ENCODE measurements at places on chromosomes 2 and 18. TPM values are rescaled to one million over a fixed set of nuclear protein-coding genes. Genes with fewer than 3 reads are reported as not detected.

DNA sequence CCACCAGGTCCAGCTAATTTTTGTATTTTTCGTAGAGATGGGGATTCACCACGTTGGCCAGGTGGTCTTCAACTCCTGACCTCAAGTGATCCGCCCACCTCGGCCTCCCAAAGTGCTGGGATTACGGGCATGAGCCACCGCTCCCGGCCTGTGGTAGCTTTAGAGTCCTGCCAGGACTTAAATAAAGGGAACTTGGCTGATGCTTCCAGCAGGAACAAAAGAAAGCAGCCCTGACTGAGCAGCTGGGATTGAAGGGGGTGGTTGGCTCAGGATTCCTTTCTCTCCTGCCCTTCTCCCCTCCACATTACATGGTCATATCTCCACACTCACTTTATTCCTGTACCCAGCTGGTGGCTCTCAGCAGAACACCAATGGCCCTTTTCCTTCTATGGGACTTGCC lies 20.0 kb downstream of the EFHD1 start:
- no peak for DNase-seq

DNA sequence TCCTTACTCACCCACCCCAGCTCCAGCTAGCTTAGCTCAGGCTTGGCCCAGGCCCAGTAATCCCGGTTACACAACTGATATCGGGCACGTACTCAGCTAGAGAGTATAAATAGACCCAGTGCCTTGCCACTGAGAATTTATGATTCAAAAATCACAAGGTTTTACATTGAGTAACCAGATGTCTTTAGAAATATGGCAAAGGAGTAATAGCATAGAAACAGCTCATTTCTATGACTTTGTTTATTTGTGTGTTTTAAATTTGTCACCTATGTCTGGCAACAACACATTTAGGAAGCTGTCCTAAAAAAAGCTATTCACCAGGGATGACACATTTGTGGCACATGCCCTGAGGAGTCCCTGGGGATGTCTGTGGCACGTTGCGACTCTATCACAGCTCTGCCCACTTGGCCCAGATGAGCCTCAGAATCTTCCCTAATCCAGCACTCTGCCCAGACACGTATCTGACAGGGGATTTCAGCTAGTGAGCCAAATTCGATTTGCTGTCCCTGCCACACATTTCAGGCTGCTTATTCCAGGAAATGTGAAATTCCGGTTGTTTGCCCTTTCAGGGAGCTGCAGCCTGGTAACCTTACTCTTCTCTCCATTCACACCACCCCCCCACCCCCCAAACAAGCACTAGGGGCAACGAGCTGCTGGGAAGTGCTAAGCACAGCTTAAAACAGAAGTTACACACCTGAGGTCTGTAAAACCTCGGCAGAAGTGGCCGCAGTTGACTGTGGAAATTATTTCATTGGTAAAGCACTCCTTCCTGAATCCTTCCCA lies 85.4 kb upstream of the ZCCHC2 start:
- peak; percentile 55 for DNase-seq

- DNase-seq = peak; percentile 74
Observed at GRCh38 chr2:24613154-24613814, 122.2 kb downstream of the NCOA1 start.

The ATOH8 gene
- total RNA-seq = 21.5 TPM

The WIPF1 gene
- total RNA-seq = 13.9 TPM

- no peak for DNase-seq
Observed at GRCh38 chr2:149679286-149679685, 91.7 kb upstream of the MMADHC start.

GRCh38 chr2:233174137-233174536 lies 77.3 kb upstream of the ATG16L1 start:
- DNase-seq = no peak

The KCNG3 gene
- not detected for total RNA-seq

GRCh38 chr18:72727038-72727655 lies 140.6 kb downstream of the NETO1 start:
- DNase-seq = no peak

DNA sequence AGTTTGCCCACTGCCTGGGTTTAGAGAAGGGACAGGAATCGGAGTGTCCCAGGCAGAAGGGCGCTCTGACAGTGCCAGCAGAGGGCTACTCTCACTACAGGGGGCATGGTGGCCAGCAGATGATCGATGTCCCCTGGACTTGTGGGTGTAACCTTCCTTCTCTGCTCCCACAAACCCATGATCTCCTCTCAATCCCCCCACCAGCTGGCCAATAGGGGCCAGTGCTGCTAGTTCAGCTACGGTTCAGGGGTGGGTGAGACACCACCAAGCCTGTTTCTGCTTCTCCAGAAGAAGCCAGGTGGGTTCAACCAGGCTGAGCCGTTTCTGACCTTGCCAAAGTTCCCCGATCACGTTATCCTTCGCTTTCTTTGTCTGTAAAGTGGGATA lies 1.3 kb downstream of the NPPC start:
- DNase-seq = no peak

GRCh38 chr2:176566961-176567360 lies 297.7 kb downstream of the MTX2 start:
- DNase-seq = no peak
